ENCODE measurements at places on chromosomes 6 and 20.

DNA sequence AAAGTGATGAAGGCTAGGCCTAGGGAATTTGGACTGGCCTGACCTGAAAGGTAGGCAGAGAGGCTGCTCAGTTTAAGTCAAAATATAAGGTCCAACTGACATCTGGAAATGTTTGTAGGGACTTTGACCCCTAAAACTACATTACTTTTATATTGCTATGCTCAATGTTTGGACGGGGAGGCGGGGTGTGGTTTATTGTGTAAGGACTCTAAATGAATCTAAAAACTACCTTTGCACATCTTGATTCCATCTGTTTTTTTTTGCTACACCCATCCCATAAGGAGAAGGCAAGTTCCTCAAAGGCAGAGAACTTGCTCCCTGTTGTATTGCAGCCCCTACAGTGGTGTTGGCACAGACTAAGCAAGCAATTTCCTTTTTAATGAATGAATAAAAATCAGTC is 227.1 kb downstream of the HACE1 start:
- DNase-seq = no peak

GRCh38 chr6:30530014-30530413 is 26.3 kb downstream of the GNL1 start:
- DNase-seq = no peak

- DNase-seq = peak; percentile 87
Observed at GRCh38 chr6:139146317-139146726, 11.4 kb downstream of the HECA start.

DNA sequence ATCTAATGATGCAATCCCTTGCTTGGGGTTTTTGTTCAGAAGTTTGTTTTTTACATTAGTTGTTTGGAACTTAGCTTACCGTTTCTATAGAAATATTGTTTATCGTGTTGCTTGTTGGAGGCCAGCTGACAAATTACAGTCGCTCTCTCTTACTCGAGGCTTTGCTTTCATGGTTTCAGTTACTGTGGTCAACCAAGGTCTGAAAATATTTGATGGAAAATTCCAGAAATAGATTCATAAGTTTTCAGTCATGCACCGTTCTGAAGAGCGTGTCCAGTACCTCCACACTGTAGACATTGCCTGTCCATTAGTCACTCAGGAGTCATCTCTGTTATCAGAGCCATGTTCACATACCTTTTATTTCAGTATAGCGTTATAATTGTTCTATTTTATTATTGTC is 47.9 kb downstream of the DEK start:
- no peak for DNase-seq

DNA sequence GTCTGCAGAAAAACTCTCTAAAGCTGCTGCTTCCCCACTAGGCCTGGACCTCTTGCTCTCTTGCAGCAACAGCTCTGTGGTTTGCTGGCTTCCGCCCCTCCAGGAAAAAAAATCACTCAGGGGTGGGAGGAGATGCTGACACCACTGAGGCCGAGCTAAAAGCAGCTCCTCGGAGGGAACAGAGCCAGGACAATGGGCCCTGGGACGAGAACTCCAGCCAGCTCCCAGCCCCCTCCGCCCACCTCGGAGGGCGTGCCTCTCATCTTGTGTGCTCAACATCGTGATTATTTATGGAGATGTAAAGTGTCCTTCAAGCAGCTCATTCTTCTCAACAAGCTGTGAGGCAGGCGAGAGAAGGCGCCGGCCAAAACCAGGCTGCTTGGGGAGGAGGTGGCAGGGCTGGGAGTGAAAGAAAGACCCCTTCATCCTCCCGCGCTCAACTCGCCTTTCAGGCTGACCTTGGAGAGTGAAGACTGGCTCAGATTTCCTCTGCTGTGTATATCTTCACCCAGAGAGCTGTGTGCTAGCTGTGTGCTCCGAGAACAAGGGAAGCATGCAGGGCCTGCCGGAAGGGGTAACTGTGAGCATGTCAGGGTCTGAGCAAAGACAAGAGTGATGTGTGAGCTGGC is 53.5 kb upstream of the LRFN2 start:
- peak; percentile 15 for DNase-seq

- DNase-seq = peak; percentile 81
Observed at GRCh38 chr20:47727170-47727880, 58.0 kb downstream of the SULF2 start.

DNA sequence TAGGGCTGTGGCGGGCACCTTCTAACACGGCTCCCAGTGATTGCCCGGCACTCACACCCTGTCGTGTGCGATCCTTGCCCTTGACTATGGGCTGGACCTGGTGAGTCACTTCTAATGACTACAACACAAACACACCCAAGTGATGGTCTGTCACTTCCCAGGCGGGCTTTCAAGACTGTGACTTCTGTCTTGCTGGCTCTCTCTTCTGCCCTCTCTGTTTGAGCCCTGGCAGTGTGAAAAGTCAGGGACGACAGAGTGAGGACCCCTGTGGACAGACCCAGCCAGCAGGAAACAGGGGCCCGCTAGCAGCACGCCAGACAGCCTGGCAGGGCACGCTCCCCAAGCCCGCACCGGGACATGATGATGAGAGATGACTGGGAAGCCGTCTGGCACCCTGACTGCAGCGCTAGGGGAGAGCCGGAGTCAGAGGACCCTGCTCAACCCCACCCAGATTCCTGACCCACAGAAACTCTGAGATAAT is 43.0 kb downstream of the KIF16B start:
- DNase-seq = no peak

GRCh38 chr20:31568041-31568731 is 36.9 kb upstream of the ID1 start:
- no peak for DNase-seq

GRCh38 chr6:151723152-151723551 is 84.3 kb upstream of the ESR1 start:
- peak; percentile 76 for DNase-seq

DNA sequence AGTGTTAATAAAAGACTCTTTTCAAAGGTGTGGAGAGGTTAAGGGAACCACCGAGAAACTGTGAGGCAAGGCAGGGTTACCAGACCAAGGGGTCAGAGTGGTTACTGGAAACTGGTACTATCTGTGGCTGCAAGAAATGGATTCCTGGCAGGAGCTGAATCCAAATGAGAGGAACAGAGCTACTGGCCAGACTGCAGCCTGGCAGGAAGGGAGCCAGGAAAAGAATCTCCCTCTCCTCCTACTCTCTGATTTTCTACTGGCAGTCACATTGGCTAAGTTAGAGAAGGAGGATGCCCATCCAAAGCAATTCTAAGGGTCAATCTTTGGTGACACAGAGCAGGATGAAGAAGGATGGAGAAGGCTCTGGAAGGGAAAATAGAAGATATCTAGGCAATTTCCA is 211.5 kb downstream of the GRM1 start:
- no peak for DNase-seq

DNA sequence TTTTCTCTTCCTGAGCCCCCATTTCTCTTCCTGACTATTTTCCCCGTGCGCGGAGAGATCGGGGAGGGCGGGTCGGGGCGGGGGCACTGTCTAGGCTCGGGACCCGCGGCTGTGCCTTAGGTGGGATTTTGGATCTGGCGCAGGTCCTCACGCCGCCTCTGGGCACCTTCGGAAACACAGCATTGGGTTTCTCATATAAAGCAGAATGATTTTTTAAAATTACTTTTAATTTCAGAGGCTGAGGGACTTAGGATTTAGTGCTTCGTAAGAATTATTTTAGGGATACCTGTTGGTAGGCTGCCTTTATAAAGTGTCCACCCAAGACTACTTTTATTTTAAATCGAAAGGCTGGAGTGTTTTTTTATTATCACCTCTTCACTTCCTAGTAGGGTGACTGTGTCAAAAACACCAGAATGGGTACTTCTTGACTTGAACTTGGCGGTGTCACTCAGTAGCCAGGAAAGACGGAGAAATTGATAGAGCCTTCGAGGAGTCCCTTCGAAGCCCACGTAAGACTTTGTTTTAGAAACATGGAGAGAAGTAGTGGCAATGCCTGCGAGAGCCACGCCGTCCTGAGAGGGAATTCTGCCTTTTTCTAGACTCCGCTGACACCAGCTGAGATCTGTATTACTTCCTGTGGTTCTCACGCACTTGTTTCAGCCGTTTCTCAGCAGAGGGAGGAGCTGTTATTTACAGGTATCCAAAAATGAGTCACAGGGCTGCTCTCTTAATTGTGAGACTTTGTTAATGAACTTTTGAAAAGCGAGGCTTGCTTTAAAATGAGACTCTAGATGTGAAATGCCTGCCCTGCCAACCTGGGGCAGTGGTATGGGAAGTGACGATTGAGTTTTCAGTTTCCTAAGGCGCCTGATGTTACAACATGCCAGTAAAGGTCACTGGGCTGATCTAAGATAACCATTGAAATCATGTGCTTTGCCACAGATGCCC is 667 bp downstream of the STX11 start:
- peak; percentile 95 for DNase-seq

DNA sequence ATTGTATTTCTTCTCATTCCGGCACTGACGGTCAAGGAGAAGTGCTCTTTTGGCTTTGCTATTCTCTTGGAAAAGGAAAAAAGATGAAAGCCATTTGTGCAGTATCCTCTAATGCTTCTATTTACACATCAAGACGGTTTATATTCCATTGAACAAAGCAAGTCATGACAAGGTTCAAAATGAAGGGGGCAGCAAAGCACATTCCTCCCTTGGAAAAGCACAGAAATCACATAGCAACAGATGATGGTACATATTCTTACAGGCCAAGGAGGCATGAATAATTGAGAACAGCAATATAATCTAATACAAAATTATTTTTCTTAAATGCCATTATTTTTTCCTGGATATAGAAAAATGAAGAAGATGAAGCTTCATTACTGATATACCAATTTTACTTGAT is 508.2 kb upstream of the JAG1 start:
- no peak for DNase-seq

- DNase-seq = no peak
Observed at GRCh38 chr6:346386-347030, 45.0 kb upstream of the IRF4 start.

- peak; percentile 74 for DNase-seq
Observed at GRCh38 chr6:53335224-53335994, 13.3 kb downstream of the ELOVL5 start.

DNA sequence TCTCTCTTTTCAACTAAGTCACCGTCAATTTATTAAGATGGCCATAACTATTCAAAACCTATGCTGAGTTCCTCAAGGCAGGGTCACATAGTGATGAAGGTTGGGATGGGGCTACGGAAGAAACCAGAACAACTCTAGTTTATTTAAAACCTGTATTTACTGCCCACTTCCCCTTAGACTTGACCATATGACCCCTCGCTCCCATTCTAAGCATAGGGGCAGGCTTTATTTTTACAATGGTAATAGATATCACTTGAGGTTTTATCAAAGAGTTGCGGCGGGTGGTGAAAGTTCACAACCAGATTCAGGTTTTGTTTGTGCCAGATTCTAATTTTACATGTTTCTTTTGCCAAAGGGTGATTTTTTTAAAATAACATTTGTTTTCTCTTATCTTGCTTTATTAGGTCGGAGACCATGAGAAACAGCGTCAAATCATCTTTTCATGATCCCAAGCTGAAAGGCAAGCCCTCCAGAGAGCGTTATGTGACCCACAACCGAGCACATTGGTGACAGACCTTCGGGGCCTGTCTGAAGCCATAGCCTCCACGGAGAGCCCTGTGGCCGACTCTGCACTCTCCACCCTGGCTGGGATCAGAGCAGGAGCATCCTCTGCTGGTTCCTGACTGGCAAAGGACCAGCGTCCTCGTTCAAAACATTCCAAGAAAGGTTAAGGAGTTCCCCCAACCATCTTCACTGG is 5.5 kb downstream of the EDN1 start:
- DNase-seq = no peak

DNA sequence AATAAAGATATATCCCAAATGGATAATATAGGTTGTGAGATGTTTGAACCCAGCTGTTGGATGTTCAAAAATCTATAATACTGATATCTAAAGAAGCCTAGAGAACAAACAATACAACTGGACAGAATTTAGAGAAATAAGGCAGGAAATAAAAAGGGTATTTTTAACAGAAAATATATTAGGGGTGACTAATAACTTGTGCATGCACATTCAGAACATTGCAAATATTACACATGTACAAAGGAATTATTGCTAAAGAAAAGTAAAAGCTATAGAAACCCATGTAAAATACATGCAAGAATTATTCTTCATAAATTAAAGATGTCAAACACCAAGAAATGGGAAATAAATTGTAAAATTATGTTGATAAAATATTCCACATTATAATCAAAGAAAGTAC is 32.7 kb upstream of the HCRTR2 start:
- no peak for DNase-seq

GRCh38 chr6:20319520-20320357 is 81.9 kb upstream of the E2F3 start:
- peak; percentile 73 for DNase-seq

DNA sequence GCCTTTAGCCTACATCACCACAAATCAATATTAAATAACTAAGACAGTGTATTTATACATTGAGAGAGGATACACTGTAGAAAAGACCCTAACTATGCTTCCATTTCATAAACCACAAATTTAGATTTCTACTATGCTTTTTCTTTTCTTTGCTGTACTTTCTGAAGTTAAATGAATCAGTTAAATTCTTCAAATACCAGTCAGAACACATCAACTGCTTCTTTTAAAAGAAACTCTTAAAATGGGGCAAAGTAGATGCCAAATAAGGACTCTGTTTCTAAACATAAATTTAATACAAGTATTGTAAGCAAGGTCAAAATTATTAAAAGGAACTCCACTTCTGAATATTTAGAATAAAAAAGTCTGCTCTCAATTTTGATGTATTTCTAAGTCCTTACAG is 76.9 kb downstream of the GMDS start:
- no peak for DNase-seq

DNA sequence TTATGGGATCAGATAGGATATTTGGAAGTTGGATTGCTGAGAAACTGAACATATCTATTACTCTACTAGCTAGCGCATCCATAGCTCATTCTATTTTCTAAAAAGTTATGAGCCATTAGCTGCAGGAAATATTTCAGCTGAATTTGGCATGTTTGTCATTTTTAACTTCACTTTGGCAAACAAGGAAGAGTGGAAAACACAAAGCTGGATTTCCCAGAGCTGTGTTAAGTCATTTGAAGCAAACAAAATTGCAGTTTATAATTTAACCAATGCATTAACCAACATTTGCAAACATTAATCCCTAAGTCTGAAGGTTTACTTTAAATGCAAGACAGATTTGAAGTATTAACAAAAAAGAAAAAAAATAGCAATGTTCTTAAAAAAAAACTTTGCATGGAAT is 1.2 kb downstream of the ALDH8A1 start:
- DNase-seq = no peak

- no peak for DNase-seq
Observed at GRCh38 chr20:48558906-48559305, 268.9 kb downstream of the PREX1 start.

GRCh38 chr20:57596998-57597939 is 23.0 kb downstream of the ZBP1 start:
- peak; percentile 54 for DNase-seq

GRCh38 chr20:18729231-18729825 is 84.3 kb upstream of the SCP2D1 start:
- no peak for DNase-seq

GRCh38 chr6:42359021-42359420 is 92.7 kb downstream of the TRERF1 start:
- DNase-seq = no peak

- DNase-seq = no peak
Observed at GRCh38 chr6:25215881-25216280, 63.3 kb upstream of the CARMIL1 start.

GRCh38 chr6:113774127-113774825 is 82.9 kb upstream of the MARCKS start:
- no peak for DNase-seq

GRCh38 chr20:39048000-39048696 is 86.0 kb downstream of the DHX35 start:
- peak; percentile 75 for DNase-seq

All from activated CD4-positive, alpha-beta T cell treated with anti-CD3 and anti-CD28 coated beads, Interleukin-2, amount 50 U/mL, for 16 hours (primary cell).